Thoracic aorta (tissue), 2 donors: ENCODE measurements at places on chromosomes 7 and 10. TPM values are rescaled to one million over a fixed set of nuclear protein-coding genes. Genes with fewer than 3 reads are reported as not detected.

KNDC1 gene
- 0.14 TPM for total RNA-seq

AKR1D1 gene
- not detected for total RNA-seq

NUTM2D gene
- total RNA-seq: 11.8 TPM

MMD2 gene
- not detected for total RNA-seq

OPN1SW gene
- not detected for total RNA-seq

DNA sequence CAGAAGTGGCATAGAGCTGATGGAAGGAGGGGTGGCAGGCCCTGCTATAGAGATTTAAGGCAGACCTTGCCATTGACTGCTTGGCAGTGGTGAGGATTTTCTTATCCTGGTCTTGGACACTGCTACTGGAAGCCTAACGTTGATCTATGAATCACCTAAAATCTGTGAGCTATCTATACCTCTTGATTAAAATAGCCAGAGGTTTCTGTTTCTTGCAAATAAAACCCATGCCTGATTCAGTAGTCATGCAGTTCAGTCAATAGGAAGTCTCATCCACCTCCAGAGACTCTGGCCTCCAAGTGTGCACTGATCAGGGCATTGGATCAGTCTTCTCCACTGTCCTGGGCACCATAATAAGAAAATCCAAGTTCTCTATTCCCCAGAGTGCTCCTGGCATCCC lies 286.5 kb downstream of the PTEN start:
- DNase-seq: no peak

DNA sequence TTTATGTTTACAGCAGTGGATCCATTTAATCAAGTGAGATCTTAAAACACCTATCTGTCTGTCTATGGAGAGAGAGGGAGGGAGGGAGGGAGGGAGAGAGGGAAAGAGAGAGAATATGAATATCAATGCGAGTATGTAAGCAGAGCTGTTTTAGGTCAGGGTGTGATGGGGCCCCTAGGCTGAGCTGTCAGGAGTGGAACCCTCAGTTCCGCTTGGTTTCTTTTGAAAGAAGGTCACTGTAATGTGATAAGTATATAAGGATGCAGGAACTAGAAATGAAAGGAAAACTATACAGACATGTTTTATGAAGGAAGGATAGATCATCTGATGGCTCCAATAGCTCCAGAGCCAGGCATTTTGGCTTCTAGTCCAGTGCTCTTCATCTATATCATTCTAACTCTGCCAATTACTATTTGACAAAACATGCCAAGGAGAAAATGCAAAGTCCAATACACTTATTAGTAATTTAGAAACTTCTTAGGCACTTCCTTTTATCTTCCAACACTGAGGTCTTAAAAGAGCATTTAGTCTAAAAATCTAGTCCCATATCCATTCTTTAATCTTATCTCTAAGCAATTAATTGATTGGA lies 70.3 kb downstream of the NRCAM start:
- DNase-seq: no peak
